Stimulated activated CD8-positive, alpha-beta memory T cell treated with anti-CD3 and anti-CD28 coated beads, Interleukin-15, amount 100 ng/mL, for 1 hour (primary cell): ENCODE measurements at places on chromosomes 7 and 10.

DNA sequence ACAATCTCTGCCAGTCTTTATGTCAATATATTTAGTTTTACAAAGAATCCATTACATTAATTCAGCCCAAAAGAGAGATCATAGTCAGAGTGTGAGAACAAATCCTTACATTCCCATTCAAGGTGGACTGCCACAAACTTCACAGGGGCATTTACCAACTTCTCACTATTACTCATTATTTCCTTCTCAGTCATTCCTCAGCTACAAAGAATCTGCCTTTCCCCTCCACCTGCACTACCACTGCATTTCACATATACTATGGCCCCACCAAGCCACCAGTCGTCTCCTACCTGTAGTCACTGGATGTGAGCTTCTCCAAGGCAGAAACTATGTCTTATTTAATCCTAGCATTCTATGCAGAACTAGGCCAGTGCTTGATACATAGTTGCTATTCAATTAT is 94.3 kb downstream of the USP6NL start:
- DNase-seq = no peak

GRCh38 chr10:102627291-102627735 is 17.0 kb upstream of the TRIM8 start:
- DNase-seq = no peak

DNA sequence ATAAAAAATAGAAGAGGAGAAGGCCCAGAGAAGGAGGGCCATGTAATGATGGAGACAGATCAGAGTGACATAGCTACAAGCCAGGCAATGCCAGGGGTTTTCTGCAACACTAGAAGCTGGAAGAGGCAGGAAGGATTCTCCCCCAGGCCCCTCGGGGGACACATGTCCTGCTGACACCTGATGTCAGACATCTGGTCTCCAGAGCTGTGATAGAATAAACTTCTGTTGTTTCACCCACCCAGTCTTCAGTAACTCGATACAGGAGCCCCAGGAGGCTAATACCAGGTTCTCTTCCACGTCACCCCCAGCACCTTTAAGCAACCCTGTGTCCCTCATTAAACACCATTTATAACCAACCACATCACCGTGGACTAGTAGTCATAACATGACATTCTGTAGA is 94.9 kb downstream of the TMEM130 start:
- no peak for DNase-seq

DNA sequence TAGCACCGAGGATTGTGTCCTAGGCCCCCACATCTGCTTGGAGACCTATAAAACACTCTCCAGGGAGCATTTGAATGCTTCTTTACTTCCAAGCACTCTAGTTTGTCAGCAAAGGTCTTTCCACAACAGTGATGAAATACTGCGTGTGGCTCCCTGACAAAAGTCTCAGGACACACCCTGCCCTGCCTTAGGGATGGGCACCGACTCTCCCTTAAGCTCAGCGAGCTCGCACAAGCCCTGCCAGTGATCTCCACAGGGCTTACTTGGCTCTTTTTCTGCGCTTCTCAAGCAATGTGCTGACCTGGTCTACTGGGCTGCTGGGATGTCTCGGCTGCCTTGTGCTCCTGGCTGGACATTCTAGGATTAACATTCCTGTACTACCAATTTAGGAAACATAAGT is 84.3 kb upstream of the MPP7 start:
- DNase-seq = no peak

DNA sequence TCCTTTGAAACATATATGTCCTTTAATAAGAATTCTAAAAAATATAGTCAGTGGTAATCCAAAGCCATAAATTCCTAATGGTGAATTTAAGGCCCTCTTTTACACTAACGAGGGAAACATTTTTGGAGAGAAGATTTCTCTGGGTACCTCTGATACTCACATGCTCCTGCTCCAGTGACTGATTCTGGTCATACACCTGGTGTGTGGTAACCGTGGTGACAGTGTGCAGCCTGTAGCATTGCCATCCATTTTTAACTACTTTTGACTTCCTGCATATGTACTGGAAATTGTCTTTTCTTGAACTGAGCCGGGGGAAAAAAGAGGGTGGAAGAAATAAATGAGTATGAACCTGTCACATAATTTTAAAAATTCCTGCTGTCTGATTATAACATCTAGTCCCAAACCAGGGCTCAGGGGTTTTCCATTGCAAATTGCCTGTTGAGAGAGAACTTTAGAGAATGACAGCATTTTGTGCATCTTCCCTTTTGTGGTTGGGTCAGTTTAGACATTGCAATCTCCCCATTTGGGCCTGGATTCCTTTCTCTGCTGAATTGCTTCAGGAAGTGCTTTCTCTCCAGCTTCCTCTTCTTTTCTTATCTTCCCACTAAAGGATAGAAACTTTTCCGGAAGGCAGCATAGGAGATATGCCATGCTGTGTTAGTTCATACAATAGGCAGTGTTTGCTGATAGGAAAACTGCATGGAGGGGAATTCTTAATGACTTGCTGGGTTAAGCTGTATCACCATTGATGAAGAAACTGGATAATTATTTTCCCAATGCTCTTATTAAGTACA is 125.5 kb downstream of the GRM3 start:
- no peak for DNase-seq

DNA sequence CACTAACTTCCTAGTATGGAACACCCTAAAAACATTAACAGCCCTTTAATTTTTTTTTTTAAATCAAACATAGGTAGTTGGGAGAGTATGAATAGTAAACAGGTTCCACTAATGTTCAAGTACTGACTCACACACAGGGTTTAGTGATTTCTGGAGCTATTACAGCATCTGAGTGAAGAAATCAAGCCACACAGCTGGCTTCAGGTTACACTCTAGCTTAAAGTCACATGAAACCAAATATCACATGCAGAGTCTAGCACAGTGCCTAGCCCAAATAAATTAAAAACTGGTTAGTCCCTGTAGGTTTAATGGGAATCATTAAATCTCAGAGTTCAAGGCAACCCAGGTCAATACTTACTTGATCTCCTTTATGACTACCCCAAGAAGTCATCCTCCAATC is 11.6 kb downstream of the PANK1 start:
- DNase-seq = no peak

DNA sequence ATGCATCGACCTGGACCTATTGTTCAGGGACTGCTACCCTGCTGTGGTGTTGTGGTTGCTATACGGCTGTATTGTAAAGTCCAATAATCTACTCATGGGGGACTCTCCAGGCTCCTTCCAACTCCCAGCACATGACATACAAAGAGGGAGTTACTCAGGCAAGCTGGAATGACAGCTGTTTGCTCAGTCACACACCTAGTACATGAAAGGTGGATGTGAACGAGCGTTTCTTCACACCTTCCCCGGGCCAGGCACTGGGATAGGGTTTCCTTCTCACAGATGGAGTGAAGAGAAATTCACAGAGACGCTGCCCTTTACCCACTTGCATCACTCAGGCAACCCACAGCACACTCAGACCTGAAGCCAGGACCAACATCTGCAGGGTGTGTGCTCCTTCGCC is 215.7 kb downstream of the TNS3 start:
- no peak for DNase-seq

- no peak for DNase-seq
These were observed 278.5 kb upstream of the KLF14 start for GRCh38 chr7:131012477-131013031.

DNA sequence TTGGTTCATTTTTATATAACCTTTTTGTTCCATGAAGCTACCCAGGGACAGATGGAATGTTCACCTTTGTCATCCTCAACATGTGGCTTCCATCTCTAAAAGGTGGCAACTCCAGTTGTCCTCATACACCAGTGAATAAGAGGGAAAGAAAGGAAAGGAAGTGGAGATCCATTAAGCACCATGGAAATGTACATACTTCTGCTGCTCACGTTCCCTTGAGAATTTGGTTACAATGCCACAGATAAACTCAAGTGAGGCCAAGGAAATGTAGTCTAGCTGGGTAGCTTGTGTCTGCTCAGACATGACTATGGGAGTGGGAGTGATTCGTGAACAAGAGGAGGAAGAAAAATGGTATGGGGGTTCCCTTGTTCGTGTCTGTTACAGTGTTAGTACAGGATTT is 237.1 kb upstream of the FAM3C start:
- no peak for DNase-seq

GRCh38 chr10:95220539-95220938 is 26.5 kb downstream of the ACSM6 start:
- no peak for DNase-seq

- no peak for DNase-seq
These were observed 18.6 kb upstream of the VDAC2 start for GRCh38 chr10:75191821-75192568.

DNA sequence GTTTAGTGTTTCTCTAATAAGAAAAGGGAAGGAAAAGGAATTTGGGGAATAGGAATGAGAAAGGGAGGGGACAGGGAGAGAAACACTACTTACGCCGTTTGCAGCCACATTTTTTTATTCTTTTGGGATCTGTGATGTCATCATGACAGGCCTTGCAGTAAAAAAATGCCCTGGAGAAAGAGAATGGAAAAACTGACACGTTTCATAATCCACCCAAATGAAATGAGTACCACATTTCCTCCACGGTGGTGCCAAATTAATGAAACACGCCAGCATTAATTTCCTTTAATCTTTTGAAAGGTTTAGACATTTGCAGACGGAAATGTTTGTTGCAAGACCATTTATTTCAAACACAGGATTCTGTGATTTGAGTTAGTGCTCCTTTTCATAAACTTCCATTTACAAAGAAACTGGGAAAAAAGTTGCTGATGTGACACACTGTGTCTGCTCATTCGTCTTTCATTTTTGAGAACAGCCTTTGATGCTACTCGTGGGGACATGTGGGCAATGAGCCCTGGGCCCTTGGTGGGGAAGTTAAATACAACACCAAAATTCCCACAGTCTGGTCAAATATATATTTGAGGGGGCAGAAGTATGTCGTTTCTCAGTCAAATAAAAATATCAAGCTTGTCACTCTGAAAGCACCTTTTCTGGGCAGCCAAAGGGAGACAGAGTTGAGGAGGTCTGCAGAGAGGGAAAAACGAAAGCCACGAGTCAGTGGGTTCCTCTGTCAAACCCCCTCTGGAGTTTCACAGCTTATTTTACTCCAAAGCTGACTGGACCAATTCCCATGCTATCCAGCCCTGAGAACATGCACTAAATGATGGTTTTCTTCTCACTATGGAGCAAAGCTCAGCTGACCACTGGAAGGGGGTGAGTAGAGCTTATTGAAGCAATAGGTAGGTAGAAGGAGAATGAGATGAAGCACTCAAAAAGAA is 625.5 kb downstream of the KCNMA1 start:
- DNase-seq = no peak

- DNase-seq = no peak
These were observed 84.4 kb downstream of the DNAJC1 start for GRCh38 chr10:21919117-21919516.

DNA sequence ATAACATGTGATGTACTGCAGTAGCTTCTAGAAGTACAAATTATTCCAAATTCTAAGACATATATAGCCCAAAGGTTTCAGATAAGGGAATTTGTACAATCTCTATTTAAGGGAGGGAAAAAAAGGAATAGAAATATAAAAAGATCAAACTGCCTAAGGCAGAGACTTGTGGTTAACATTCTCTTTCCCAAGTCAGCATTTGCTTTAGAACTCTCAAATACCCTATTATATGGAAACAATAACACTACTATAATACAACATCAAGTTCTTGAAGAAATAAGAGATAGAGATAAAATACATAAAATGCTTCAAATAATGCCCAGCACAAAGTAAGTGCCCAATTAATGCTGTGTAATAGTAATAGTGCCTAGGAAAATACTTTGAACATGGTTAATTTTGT is 123.1 kb downstream of the CRPPA start:
- DNase-seq = no peak

- DNase-seq = no peak
These were observed 123.0 kb upstream of the TNS3 start for GRCh38 chr7:47704936-47705335.

GRCh38 chr7:101905203-101905865 is 87.9 kb downstream of the CUX1 start:
- no peak for DNase-seq

GRCh38 chr7:128406314-128407232 is 3.2 kb downstream of the IMPDH1 start:
- no peak for DNase-seq

DNA sequence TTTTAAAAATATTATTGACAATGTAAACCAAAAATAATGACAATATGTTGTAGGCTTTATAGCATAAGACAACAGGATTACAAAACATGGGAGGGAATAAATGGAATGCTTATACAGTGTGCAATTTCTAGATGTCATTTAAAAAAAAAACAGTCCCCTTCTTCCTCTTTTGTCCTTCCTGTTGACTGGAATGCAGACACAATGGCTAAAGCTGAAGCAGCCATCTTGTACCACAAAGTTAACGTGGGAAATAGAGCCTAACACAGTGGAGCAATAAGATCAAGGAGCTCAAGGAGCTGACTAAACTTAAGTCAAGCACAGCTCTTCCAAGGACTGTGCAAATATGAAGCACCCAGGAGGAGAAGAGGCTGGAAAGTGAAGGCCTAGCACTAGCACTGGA is 208.1 kb downstream of the ARHGAP12 start:
- no peak for DNase-seq

DNA sequence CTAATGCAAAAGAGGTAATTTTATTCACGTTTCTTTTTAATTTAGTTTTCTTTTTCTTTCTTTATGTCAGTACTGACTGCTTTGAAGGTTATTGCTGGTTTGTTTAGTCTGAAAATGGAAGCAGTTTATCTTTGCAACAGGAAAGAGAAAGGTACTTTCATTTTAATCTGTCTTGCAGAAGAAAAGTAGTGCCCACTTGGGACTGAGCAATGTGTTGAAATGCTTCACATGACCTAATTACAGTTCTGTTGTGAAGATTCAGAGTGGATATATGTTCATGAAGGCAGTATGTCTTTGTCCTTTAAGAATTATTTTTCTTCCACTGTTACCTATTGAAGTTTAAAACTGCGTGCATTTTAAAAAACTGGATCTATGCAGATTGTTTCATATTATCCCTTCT is 80.1 kb downstream of the ANKIB1 start:
- DNase-seq = no peak

- no peak for DNase-seq
These were observed 29.5 kb downstream of the CDK13 start for GRCh38 chr7:39979406-39980073.

GRCh38 chr10:71972746-71973695 is 8.8 kb downstream of the CHST3 start:
- no peak for DNase-seq

GRCh38 chr10:101225846-101226421 is 3.3 kb downstream of the LBX1 start:
- no peak for DNase-seq

- DNase-seq = no peak
These were observed 1.8 kb upstream of the CEP41 start for GRCh38 chr7:130442601-130443000.

- DNase-seq = no peak
These were observed 375.8 kb downstream of the MDFIC start for GRCh38 chr7:115297656-115298055.

DNA sequence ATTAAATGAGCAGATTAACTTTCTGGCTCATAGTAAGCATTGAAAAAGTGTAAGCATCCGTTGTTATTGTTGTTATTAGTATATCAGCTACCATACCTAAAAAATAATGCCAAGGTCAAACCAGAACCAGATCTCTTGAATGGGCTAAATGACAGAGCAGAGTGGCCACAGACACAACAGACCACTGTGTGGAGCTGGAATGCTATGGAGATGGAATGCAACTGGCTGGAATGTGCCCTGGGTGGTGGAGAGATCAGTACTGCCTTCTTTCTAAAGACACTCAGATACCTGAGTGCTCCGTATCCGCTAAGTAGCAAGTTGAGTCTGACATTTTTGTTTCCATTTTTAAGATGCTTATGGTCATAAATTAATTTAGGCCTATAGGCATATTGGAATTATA is 20.5 kb upstream of the DNAJB12 start:
- DNase-seq = no peak
